ENCODE measurements at places on chromosomes 12 and 14. TPM values are rescaled to one million over a fixed set of nuclear protein-coding genes. Genes with fewer than 3 reads are reported as not detected.

- peak; percentile 68 for DNase-seq
Measured at GRCh38 chr14:32004300-32004699, 72.8 kb upstream of the ARHGAP5 start.

DNA sequence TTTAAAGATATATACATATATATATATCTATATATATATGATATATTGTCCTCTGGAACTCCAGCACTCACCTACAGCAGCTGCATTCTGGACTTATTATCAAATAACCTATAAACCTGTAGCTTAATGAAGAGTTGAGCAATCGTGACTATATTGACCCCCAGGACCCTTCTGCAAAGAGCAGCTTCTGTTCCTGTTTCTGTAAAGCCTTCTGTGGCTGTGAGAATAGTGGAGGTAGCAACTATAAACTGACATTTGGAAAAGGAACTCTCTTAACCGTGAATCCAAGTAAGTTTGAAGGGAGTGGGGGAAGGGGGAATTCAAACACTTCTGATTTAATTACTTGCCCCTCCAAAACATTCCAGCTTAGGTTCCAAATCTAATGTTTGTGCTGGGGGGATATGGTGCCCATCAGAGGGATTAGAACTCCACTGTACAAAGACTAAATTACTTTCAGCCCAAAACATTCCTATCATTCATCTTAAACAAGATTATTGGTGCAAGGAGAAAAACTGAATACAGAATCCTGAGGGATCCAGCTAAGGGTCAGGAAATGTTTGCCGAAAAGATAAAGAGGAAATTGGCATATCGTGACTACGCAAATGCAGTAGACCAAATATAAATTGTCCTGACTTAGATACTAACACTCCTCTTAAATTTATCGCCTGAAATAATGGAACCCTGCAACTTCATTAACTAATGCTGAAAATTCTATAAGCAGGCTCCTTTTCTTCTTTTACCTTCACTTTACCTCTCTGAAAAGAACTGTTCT lies 106.1 kb downstream of the DAD1 start:
- no peak for DNase-seq

GRCh38 chr12:27549236-27549800 lies 25.3 kb downstream of the PPFIBP1 start:
- DNase-seq: peak; percentile 72

GRCh38 chr12:68532204-68532886 lies 78.4 kb upstream of the RAP1B start:
- DNase-seq: no peak

The PIANP gene
- 0.06 TPM for total RNA-seq

DNA sequence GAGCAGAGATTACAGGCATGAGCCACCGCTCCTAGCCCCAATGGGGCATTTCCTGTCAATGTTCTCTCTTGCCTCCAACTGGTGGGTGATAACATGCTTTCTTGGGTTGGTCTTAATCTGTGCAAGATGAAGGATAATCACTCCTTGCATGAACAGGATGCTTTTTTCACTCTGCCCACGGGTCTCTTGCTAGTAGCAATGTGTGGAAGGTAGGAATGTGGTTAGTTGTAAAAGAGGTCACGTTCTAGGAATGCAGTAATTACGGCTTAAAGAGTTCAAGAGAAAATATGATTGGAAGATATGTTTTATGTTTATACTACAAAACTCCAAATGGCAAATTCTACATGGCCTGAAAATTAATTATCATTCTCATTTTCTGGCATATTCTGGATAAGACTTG lies 10.5 kb downstream of the RNASE10 start:
- peak; percentile 29 for DNase-seq

GRCh38 chr12:88142610-88142991 lies 494 bp downstream of the TMTC3 start:
- DNase-seq: no peak

DNA sequence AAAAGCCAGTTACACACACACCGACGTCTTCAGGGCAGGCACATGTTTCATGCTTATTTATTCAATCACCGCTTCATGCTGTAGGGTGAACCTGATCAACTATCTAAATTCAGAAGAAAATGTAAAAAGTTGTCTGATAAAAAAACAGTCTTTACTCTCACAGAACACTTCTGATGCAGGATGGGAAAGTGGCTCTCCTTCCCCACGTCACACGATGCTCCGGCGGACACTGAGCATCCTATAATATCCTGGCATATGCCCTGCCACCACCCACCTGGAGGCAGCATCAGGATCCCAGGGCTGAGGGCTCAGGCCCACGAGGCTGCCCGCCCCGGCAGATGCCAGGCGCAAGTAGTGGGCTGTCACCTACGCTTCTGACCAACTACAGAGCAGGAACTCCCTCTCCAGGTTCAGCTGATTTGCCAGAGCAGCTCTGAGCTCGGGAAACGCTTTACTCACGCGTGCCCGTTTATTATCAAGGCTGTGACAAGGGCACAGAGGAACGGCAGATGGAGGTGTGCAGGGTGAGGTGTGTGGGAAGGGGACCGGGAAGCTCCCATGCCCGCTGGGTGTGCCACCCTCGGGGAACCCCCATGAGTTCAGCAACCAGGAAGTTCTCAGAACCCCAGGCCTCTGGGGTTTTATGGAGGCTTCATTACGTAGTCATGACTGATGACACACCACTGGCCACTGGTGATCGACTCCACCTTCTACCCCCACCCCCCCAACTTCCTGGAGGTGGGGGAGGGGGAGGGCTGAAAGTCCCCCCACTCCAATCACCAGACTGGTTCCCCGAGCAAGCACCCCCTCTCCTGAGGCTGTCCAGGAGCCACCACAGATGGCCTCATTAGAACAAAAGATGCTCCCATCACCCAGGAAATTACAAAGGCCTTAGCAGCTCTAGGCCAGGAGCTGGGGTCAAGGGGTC lies 32.1 kb downstream of the SLC15A4 start:
- peak; percentile 46 for DNase-seq

DNA sequence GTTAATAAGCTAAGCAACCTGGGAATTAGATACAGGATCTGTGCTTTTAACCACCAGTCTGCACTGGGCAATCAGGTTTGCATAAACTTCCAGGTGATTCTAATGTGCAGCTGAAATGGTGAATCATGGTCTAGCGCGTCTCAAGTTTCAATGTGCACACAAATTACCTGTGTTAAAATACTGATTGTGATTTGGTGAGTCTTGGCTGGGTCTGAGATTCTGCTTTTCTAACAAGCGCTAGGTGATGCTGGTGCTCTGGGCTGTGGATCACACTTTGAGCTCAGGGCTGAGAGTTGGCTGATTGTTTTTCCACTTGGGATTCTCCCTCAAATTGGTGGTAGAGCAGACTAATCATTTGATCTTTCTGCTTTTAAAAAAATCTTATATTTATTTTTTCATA lies 124.8 kb downstream of the C12orf75 start:
- DNase-seq: no peak

GRCh38 chr14:21527318-21527679 lies 1.2 kb upstream of the SALL2 start:
- DNase-seq: no peak

- no peak for DNase-seq
Measured at GRCh38 chr14:87080146-87080545, 912.8 kb downstream of the GALC start.

GRCh38 chr12:78684419-78684818 lies 180.2 kb upstream of the SYT1 start:
- no peak for DNase-seq

GRCh38 chr12:95117178-95117599 lies 43.8 kb upstream of the NR2C1 start:
- DNase-seq: peak; percentile 71

DNA sequence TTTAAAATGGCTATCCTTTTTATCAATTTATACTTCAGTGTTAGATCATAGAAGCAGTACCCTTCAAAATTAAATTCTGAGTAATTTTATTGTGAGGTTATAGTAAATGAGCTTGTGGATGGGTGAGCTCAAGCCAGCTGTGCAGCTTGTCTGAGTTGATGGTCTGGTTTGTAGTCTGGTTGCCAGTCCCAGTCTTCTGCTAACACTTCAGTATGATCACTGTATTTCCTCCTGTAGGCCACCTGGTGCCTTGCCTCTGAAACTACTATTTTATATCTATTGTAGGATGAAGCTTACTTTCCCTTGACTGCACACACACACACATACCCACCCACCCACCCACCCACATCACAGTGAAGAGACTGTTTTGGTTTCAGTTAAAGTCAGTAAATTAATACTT lies 496.4 kb downstream of the PCNX1 start:
- no peak for DNase-seq

The ALX1 gene
- 1.0 TPM for total RNA-seq

The NFATC4 gene
- 28.8 TPM for total RNA-seq

DNA sequence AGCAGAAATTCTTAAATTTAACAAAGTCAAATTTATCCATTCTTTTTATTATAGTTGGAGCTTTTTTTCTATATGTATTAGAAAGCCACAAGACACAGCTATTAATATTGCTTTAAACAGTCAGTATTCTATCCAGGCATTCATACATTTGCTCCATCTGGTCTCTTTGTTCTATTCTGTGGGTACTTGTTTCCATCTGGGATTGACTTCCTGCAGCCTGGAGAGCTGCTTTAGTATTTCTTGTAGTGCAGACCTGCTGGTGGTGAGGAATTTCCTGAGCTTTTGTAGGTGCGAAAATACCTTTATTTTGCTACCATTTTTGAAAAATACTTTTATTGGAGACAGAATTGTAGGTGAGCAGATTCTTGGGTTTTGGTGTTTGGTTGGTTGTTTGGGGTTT lies 29.0 kb downstream of the CCDC60 start:
- no peak for DNase-seq

The DPPA3 gene
- not detected for total RNA-seq

GRCh38 chr12:27095346-27095745 lies 13.0 kb upstream of the C12orf71 start:
- no peak for DNase-seq

- no peak for DNase-seq
Measured at GRCh38 chr14:34685819-34686428, 28.5 kb downstream of the CFL2 start.

The PYGL gene
- total RNA-seq: 56.2 TPM

The GPRC5D gene
- total RNA-seq: not detected

The SPATS2 gene
- total RNA-seq: 32.3 TPM

- no peak for DNase-seq
Measured at GRCh38 chr14:101383737-101384338, 177.5 kb upstream of the DIO3 start.

GRCh38 chr12:91610561-91610960 lies 427.9 kb upstream of the DCN start:
- no peak for DNase-seq

The SERPINA3 gene
- not detected for total RNA-seq

- no peak for DNase-seq
Measured at GRCh38 chr12:93166541-93167307, 211.0 kb upstream of the NUDT4 start.

The KCNC2 gene
- total RNA-seq: not detected

DNA sequence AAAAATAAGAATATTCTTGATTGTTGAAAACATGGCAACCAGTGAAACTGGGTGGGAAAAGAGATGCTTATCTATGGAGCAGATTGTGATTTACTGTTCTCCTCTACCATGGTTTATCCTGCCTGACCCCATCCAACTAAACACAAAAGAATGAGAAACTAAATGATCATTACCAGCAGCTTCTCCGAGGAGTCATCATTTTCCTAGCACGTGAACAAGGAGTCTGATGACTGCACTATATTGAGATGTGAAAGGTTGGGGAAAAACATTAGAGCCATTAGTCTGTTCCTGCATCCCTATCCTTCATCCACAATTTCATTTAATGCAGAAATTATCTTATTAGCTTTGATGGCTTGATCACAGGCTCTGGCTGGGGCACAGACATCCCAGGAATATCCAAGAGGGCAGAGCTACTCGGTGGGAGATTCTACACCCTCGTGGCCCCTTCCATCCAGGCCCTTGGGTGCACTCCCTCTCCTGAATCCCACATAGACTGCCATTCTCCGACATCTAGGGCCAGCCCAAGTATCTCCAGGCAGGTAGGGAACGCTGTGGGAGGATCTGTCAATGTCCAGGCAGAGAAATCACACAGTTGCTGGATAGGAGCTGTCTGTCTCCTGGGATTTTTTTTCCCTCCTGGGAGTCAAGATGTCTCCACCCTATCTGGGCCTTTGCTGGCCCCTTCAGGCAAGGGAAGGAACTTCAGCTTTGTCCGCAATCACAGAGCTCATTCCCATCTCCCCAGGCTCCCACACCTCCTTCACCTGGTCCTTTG lies 43.3 kb upstream of the DHRS4 start:
- peak; percentile 73 for DNase-seq

DNA sequence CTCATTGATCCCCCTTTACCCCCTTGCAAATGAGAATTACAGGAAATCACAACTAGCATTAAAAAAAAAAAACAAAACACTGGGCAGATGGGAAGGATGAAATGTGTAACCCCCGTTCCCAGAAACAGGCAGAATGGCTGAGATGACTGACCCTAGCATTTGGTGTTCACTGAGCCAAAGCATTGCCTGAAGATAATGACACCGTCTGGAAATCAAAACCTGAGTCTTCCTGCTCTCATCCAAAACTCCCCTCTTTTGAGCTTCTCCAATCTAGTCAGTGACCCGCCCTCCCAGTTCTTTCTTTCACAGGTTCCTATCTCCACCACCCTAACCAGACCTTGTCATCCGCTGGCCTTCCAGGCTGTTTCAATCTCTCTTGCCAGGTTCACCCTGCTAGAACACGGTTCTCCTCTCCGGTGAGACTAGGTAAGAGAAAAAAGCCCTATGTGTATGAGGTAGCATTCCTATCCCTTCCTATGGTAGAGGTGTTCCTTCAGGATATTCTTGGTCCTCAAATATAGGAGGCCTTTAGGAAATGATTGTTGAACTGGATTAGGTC lies 21.3 kb downstream of the SUSD6 start:
- no peak for DNase-seq

DNA sequence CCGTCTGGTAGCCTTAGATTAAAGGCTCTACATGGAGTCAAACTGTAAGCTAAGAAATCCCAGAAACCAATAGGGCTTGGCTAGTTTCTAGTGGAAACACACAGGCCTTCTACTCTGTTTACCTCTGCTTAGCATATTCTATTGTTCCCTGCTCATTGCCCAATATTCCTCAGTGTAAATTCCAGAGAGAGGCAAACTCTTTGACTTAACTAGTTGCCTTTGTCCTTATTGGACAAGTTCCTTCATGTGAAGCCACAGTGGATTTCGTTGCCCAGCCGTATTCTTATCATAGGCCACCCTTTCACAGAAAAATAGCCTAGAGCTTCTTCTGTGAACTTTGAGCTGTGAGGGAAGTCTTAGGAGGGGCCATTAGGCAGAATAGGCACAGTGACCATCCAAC lies 186.1 kb downstream of the PLCZ1 start:
- no peak for DNase-seq

- no peak for DNase-seq
Measured at GRCh38 chr12:90071996-90072395, 363.4 kb upstream of the ATP2B1 start.

DNA sequence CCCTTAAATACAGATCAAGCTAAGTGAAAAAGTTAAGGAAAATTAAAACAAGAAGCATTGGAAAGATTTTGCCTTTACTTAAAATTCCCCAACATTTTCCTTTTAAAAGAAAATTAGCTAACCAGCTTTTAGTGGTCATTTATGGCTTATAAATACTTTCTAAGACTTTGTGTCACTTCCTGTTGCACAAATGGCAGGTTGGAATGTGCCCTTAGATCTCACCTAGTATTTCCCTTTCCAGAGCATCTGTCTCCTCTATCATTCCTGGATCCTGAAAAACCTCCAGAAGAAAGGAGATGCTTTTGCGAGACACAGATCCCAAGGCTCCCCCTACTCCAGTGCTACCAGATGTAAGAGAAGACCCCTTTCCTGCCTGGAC lies 58.3 kb downstream of the ARF6 start:
- DNase-seq: no peak

The OR4K1 gene
- not detected for total RNA-seq
